ENCODE measurements at places on chromosomes 2 and 18.

GRCh38 chr18:2906704-2907549 lies 60.1 kb downstream of the EMILIN2 start:
- peaks cover 31% of the 10 kb centered on the region for H3K36me3 ChIP-seq
- H3K27ac ChIP-seq: peak overlapping the region; percentile 88
- peak; percentile 53 for DNase-seq
- H3K4me3 ChIP-seq: peak overlapping the region; percentile 87
- peaks cover 31% of the 10 kb centered on the region for H3K4me1 ChIP-seq

- H3K27me3 ChIP-seq: no peaks in the 10 kb centered on the region
- no peak for DNase-seq
- peaks cover 38% of the 10 kb centered on the region for H3K36me3 ChIP-seq
- peak overlapping the region; percentile 95 for H3K27ac ChIP-seq
Observed at GRCh38 chr2:27070653-27071276, 689 bp downstream of the OST4 start.

- no peaks in the 10 kb centered on the region for H3K4me1 ChIP-seq
- no peak overlapping the region for H3K4me3 ChIP-seq
- H3K27ac ChIP-seq: no peak overlapping the region
- peaks cover 2% of the 10 kb centered on the region for H3K27me3 ChIP-seq
- peak; percentile 28 for DNase-seq
- no peaks in the 10 kb centered on the region for H3K36me3 ChIP-seq
Observed at GRCh38 chr2:121810959-121811853, 55.8 kb downstream of the TSN start.

DNA sequence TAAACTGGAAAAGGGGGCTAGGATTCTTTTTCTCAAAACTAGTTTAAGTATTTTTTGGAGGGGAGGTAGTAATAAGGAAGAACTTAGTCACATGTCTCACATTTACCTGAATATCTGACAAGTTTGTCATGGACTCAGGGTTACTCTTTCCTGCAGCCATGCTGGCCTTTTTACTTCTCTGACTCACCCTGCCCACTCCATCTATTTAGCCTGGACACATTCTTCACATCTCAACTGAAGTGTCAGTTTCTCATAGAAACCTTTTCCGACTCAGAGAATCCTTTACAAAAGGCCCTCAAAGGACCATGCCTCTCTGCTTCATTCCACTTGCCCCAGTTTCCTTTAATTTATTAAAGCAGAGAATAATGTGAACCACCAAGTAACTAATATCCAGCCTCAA lies 42.6 kb downstream of the SCN7A start:
- H3K36me3 ChIP-seq: no peaks in the 10 kb centered on the region
- H3K4me3 ChIP-seq: no peak overlapping the region
- H3K27me3 ChIP-seq: no peaks in the 10 kb centered on the region

- no peaks in the 10 kb centered on the region for H3K36me3 ChIP-seq
- no peak for DNase-seq
- no peak overlapping the region for H3K27ac ChIP-seq
- no peaks in the 10 kb centered on the region for H3K4me1 ChIP-seq
Observed at GRCh38 chr18:61825386-61825785, 67.4 kb downstream of the RNF152 start.

GRCh38 chr2:136715146-136715545 lies 50.2 kb upstream of the THSD7B start:
- no peak for DNase-seq
- H3K4me3 ChIP-seq: no peak overlapping the region
- H3K4me1 ChIP-seq: no peaks in the 10 kb centered on the region
- no peaks in the 10 kb centered on the region for H3K36me3 ChIP-seq
- H3K27ac ChIP-seq: no peak overlapping the region

DNA sequence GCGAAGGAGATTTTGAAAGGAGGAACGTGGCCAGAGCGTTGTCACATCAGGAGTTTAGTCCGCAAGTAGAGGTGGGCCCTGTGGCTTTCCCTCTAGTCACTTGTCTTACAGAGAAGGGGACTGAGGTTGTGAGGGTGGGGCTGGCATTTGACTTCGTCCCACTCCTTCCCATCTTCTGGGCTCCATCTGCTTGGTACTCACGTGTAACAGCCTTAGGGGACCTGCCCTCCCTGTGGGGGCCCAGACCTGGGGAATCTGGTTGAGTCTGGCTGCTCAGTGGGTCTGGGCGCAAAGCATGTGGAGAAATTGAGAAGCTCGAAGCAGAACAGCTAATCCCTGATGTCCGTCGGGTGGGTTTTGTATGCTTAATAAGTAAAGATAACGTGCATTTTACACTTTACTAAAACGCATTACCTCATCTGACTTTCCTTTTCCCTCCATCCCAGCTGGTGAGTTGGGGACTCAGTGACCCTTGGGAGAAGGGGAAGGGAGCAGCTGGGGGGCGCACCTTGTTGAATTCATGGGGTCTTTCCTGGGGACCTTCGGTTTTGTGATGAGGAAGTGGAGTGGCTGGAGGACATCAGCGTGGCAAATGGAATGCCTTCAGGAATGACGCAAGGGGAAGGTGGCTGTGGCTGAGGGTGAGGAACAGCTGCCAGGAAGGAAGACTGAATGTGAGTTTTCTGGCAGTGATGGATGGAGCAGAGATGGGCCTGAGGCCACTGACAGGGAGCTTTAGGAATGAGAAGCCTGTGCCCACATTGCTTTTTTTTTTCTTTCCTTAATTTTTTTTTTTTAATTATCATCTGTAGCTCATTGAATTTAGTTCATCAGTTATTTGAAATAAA lies 44.8 kb downstream of the ASAP2 start:
- DNase-seq: no peak
- H3K27ac ChIP-seq: no peak overlapping the region

DNA sequence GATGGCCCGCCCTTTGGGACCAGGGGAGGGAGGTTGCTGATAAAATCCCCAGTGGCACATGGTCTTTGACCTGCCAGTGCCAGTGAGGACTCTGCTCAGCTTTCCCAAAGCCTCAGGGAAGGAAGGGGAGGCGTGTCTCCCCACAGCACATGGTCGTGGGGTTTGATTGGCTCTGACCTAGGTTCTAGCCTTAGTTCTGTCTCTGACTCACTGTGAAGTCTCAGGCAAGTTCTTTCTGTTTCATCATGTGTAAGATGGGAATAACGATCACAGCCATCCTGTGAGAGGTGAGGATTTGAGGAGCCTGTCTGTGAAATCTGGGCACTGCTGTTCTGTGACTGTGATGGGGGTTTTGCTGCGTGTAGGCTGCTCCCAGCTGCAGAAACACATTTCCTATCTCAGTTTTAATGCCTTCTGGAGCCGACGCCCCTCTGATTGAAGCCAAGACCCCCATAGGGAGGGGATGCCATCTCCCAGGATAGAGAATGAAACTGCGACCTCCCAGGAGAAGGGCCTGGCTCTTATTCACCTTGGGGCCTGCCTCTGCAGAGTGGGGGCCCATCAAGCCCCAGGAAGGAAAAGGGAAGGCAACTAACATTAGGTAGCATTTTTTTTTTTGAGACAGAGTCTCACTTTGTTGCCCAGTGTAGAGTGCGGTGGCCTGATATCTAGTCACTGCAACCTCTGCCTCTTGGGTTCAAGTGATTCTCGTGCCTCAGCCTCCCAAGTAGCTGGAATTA lies 84.0 kb downstream of the DDX1 start:
- H3K36me3 ChIP-seq: no peaks in the 10 kb centered on the region
- no peak overlapping the region for H3K27ac ChIP-seq
- H3K4me3 ChIP-seq: no peak overlapping the region
- H3K27me3 ChIP-seq: no peaks in the 10 kb centered on the region
- DNase-seq: no peak

DNA sequence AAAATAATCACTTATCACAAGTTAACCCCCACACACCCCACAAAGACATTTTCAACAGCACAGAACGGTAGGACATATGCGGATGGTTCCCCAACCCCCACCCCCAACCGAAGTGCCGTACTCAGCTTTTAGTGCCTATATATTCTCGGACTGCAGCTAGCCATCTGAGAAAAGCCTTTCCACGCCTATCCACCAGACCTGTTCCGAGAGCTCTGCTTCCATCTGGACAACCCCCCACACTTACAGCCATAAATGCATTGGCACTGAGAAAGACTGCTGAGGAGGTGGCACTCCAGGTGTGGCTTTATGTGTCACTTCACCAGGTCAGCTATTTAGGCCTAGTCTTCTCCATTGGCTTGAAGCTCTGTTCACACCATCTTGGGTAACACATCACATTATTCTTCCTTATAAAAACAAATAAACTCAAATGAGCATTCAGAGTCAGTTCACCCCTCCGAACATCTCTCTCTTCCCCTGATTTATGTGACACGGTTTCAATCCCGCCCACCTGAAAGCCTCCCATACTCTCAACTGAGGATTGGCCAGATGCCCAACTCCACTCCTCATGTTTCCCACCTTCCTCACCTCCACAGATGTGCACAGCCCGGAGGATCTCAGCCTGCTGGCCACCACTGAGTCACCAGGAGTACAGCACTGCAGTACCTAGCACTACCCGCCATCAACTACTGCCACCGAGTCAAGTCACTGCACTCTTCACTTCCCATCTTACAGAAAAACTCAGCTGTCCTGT lies 127.4 kb downstream of the CACNB4 start:
- no peaks in the 10 kb centered on the region for H3K4me1 ChIP-seq
- H3K27me3 ChIP-seq: no peaks in the 10 kb centered on the region
- H3K36me3 ChIP-seq: no peaks in the 10 kb centered on the region
- DNase-seq: no peak
- no peak overlapping the region for H3K27ac ChIP-seq

GRCh38 chr18:74234326-74235171 lies 57.2 kb downstream of the CYB5A start:
- H3K27ac ChIP-seq: no peak overlapping the region
- peaks cover 13% of the 10 kb centered on the region for H3K27me3 ChIP-seq
- H3K4me1 ChIP-seq: no peaks in the 10 kb centered on the region
- no peak for DNase-seq
- H3K4me3 ChIP-seq: no peak overlapping the region

DNA sequence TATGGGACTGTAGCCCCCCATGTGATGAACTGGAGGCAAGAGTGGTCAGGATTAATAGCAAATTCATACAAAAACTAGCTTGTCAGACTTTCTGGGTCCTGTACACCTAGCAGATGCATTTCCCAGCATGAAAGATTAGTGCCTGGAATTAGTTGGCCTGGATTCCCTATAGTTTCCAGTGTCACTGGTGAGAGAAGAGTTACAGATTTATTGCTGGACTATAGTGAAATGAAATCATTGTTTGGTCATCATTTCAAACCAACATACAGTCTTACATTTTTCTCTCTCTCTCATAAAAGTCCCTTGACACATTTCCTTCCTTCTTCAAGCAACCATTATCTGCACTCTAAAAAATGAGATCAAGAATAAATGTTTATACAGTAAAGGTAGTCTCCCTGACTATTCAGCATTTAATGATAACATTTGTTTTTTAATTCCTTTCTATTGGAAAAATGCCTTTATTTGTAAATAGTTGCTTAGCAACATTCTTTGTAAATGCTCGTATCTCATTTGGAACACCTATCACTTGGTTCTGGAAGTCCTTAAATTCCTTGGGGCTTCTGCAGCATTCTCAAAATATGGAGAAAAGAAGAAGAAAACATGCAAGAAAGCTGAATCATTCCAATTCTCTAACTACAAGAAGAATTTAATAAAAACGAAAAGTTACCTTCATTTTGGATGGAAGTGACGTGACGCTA lies 144.4 kb downstream of the MREG start:
- peaks cover 3% of the 10 kb centered on the region for H3K27me3 ChIP-seq
- no peaks in the 10 kb centered on the region for H3K4me1 ChIP-seq
- H3K27ac ChIP-seq: no peak overlapping the region
- H3K36me3 ChIP-seq: no peaks in the 10 kb centered on the region

DNA sequence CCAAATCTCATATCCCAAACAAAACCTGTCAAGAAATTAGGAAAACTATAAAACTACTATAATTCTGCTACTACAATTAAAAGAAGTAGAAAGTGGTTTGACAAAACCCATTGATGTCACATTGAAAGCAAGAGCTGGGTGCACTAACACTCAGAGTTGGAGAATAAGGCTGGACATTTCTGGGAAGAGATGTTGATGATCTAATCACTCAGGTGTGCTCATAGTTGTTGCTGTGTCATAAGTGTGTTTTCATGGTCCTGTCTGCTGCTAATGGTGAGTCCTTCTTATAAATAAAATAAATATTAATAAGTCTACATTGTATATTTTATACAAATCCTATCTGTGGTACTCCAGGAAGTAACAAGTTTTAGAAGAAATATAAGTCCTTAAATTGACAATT lies 168.2 kb upstream of the LRP1B start:
- no peak overlapping the region for H3K4me3 ChIP-seq
- H3K4me1 ChIP-seq: no peaks in the 10 kb centered on the region
- no peak for DNase-seq
- no peaks in the 10 kb centered on the region for H3K27me3 ChIP-seq
- no peaks in the 10 kb centered on the region for H3K36me3 ChIP-seq

DNA sequence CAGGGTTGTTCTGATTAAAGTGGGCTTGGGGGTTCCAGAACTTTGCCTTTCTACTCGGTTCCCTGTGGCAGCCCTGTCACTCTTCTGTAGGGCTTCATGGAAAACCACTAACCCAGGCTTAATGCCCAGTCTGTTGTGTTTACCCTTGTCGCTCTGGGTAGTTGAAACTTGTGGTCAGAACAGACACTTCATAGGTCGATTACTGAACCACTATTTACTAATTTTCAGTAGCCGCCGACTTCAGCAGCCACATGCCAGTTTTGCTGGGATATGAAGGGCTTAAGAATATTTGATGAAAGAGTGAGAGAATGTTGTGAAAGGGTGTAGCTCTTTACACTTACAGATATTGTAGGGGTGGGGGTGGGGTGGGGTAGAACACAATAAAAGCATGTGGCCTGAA lies 362.3 kb downstream of the RND3 start:
- no peak for DNase-seq
- H3K27me3 ChIP-seq: no peaks in the 10 kb centered on the region
- H3K27ac ChIP-seq: no peak overlapping the region
- H3K4me1 ChIP-seq: no peaks in the 10 kb centered on the region
- no peaks in the 10 kb centered on the region for H3K36me3 ChIP-seq
- no peak overlapping the region for H3K4me3 ChIP-seq

DNA sequence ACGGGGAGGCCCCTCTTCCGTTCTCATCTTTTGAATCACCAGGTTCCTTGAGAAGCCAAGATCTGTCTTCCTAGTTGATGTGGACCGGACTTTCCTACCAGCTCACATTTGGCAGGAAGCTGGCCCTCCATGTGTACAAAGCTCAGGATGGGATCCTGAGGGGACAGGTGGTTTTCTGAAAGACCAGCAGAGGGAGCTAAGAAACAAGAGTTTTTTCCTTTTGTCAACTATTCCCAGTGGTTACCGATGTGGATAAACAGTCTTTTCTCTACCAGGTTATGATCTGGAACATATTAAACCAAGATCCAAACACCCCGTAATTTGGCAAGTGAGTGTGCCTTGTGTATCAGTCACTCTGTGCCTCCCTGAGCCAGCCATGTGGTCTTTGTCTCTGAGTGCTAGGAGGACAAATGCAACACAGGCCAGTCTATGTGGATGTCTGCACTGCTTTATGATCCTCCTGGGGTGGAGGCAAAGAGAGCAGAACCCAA lies 25.1 kb upstream of the ARHGAP25 start:
- peak; percentile 39 for DNase-seq
- peaks cover 4% of the 10 kb centered on the region for H3K36me3 ChIP-seq
- H3K27ac ChIP-seq: peak overlapping the region; percentile 74

DNA sequence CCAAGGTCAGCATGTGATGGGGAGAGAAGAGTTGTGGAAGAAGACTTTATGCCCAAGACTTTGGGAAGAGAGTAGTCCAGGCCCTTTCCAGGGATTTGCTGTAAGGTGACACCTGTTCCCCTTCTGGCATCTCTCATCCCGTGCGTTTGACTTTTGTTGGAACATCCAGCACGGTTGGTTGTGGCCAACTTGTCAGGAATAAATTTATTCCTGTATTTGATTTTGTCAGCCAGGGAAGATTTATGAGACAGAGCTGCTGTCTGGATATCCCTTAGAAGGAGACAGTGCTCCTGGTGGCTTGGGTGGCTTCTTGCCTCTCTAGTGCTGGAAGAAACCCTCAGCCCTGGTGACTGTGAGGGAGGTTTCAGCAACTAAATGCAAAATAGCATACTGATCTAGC lies 121.5 kb downstream of the PTPRM start:
- DNase-seq: no peak
- no peaks in the 10 kb centered on the region for H3K27me3 ChIP-seq
- H3K36me3 ChIP-seq: no peaks in the 10 kb centered on the region
- H3K4me1 ChIP-seq: no peaks in the 10 kb centered on the region
- no peak overlapping the region for H3K4me3 ChIP-seq

Measured in activated CD8-positive, alpha-beta T cell treated with anti-CD3 and anti-CD28 coated beads, Interleukin-2, amount 10 ng/mL, durations not matched to agents 7 days and 5 days (primary cell).